Calu3 (cell line): ENCODE measurements at places on chromosomes 5 and 9. TPM values are rescaled to one million over a fixed set of nuclear protein-coding genes. Genes with fewer than 3 reads are reported as not detected.

DNA sequence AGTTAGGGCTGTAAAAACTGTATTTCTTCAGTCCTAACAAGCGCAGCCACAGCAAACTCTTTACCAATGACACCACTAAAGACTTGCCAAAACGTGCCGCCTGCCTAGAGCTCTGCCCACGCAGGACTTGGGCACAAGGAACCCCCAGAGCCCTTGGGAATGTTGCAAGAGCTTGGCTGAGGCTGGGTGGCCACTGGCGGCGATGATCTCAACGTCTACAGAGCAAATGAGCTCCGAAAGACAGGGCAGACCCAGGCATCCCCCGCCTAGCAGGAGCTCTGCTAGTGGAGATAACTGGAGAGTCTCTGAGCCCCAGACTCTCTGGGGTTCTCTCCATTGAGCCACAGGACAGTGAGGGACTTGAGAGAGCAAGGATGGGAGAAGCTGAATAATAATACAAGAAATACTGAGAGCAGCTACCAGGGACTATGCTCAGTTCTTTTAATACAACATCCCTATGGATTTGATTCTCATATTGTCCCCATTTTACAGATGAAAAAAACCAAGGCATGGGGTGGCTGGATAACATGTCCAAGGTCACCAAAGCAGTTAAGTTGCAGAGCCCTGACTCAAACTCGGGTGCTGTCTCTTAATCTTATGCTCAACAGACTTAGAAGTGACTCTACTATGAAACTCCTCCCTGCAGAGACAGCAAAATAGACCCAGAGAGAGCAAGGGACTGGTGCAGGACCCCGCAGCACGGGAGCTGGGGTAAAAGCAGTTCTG lies 32.5 kb downstream of the SHB start:
- H3K36me3 ChIP-seq = peaks cover 4% of the 10 kb centered on the region
- peaks cover 26% of the 10 kb centered on the region for H3K4me1 ChIP-seq
- H3K27ac ChIP-seq = no peak overlapping the region
- no peaks in the 10 kb centered on the region for H3K27me3 ChIP-seq

Gene PCDHA12
- 0.64 and 0.78 TPM in 2 replicates for total RNA-seq

DNA sequence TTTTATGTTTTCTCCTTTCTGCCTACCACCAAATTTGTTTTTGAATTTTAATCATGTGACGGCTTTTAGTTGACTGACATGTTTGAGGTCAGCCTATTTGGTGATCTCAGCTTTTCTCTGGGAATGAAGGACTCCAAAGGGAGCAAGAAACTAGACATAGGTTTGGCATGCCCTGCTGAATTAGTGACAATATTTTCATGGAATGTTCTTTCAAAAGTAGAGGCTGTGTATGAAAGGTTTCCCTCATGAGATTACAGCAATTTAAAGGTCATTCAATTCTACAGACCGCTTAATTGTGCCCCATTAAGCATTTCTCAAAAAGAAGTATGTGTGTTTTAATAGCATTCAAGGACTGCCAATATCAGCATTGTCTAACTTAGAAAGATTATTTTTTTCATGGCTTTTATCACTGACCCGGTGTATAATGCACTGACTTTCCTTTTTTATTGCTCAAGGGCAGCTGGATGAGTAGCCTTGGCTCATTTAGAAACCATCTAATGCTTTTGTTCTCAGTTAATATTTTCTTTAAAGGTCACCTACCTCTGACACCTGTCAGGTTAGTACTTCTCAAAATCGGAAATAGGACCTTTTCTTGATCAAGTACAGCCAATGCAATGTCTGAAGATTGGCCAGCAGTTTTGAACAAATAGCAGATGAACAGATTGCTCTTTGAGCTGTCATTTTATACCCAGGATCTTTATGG lies 8.1 kb upstream of the MLLT3 start:
- no peaks in the 10 kb centered on the region for H3K36me3 ChIP-seq
- H3K27ac ChIP-seq = no peak overlapping the region
- H3K27me3 ChIP-seq = no peaks in the 10 kb centered on the region
- H3K4me1 ChIP-seq = no peaks in the 10 kb centered on the region

Gene KCNN2
- 1.2 and 2.0 TPM in 2 replicates for total RNA-seq

Gene INSL6
- total RNA-seq = not detected in 2 replicates

Gene F2RL1
- 122 and 147 TPM in 2 replicates for total RNA-seq

- no peak overlapping the region for H3K27ac ChIP-seq
- H3K36me3 ChIP-seq = peaks cover 29% of the 10 kb centered on the region
- H3K27me3 ChIP-seq = no peaks in the 10 kb centered on the region
- DNase-seq = no peak
- H3K4me1 ChIP-seq = no peaks in the 10 kb centered on the region
- no peak overlapping the region for H3K4me3 ChIP-seq
Measured at GRCh38 chr5:69432412-69433206, 17.7 kb downstream of the MARVELD2 start.

Gene FOXI1
- total RNA-seq = not detected in 2 replicates

DNA sequence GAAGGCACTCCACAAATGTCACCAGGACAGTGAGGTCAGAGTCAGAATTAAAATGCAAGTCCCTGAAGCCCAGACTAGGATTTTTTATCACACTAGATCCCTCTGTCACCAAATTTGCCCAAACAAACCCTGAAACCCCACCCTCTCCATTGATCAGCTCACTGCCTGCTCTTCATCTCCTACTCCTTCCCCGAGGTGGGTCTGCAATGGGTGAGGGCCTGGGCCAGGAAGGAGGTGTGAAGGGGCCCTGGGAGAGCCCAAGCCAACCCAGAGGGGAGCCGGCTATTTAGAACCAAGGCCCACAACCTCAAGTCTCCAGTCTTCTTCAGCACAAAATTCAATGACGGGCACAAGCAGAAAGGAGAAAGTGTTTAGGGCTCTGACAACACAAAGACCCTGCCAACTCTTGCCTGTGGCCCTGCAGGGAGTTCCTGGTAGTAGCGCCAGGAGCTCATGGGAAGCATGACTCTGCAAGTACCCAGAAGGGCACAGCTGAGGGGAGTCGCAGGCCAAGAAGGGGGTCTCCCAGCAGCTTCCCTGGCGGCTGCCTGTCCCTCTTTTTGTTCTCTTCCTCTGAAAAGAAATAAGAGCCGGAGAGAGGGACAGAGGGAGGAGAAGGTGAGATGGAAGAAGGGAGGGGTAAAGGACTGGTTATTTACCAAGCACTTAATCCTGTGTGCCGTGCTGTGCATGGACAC lies 5.5 kb downstream of the FOXI1 start:
- no peak overlapping the region for H3K4me3 ChIP-seq
- DNase-seq = no peak
- no peaks in the 10 kb centered on the region for H3K36me3 ChIP-seq
- no peak overlapping the region for H3K27ac ChIP-seq

DNA sequence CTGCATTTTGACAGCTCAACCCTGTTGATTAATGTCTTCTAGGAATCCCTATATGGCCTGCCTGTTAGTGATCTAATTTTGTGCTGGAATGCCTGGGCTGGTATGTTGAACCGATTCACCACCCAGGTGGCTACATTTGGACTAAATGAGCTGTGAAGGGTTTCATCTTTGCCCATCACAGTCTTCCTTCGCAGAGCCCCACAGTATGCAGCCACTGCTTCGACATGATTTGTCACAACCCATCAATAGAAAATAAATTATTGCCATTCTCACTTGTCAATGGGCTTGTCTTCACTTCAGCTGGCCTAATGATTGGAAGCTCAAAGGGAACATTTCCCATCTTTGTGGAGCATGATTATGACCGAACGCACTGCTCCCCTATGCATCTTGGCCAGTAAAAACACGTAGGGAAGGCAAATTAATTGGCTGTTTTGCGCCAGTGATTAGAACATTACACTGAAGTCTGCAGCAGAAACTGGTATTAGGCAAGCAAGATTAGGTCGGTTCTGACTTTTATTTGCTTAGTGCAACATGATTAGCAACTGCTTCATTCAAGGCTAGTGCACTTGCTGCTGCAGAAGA lies 408.5 kb downstream of the KIAA0825 start:
- H3K27me3 ChIP-seq = no peaks in the 10 kb centered on the region
- no peaks in the 10 kb centered on the region for H3K36me3 ChIP-seq
- H3K27ac ChIP-seq = no peak overlapping the region
- no peaks in the 10 kb centered on the region for H3K4me1 ChIP-seq
- H3K4me3 ChIP-seq = no peak overlapping the region
